ENCODE measurements at places on chromosomes 7 and 10. TPM values are rescaled to one million over a fixed set of nuclear protein-coding genes. Genes with fewer than 3 reads are reported as not detected.

The ZCWPW1 gene
- total RNA-seq: 5.2 TPM

The LRCH4 gene
- total RNA-seq: 179 TPM

The NUTM2A gene
- total RNA-seq: not detected

The CALML5 gene
- total RNA-seq: not detected

The TAS2R4 gene
- 0.29 TPM for total RNA-seq

Data from uterus (tissue), 4 donors.